NB4 (cell line): ENCODE measurements at places on chromosomes 2 and 18.

DNA sequence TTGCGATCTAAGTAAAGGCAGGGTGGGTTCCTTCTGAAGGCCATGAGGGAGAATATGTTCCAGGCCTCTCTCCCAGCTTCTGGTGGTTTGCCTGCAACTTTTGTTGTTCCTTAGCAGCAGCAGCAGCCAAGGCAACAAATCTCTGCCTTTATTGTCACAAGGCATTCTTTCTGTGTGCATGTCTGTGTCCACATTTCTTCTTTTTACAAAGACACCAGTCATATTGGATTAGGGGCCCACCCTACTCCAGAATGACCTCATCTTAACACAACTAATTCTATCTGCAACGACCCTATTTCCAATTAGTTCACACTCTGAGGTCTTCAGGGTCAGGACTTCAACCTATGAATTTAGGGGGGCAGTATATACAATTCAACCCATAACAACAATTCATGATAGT is 587.5 kb downstream of the XIRP2 start:
- DNase-seq, result no peak

- no peak for DNase-seq
These were observed 338.3 kb downstream of the DYSF start for GRCh38 chr2:71791501-71792135.

DNA sequence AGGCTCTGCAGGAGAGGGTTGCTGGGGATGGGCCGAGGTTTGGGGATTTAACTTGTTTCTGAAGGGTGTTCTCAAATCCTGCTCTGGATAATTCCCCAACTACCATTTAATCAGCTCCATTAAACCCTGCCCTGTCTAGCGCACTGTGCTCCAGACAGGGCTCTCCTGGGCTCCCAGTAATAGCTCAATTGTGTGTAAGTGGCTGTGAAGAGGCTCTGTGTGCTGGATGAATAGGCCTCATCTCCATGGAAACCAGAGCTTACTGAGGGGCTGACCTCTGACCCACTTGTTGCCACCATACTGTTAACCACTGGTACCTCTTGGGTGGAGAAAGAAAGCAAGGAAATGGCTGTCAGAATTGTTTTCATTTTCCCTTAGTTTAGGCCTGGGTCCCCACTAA is 92.9 kb downstream of the TGOLN2 start:
- DNase-seq, result no peak

DNA sequence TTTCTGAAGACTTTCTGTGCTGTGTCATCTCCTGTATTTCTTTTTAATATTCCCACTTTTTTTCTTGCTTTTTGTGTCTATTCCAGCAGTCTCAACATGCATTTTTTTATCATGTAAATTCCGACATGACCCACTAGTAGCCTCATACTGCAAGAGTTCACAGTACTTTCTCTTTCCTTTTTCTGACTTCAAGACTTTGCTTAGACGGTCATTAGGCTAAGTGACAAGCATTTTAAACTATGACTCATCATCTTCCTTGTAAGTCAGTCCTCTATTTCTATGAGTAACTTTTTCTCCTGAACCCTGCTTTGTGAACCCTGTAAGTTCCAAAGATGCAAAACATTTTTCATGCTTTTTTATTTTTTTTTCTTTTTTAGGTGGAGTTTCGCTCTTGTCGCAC is 381.2 kb downstream of the TXNL1 start:
- DNase-seq, result no peak
